RWPE2 (cell line): ENCODE measurements at places on chromosomes 7 and 10.

- no peak for DNase-seq
These were observed 110.6 kb downstream of the RAB11FIP2 start for GRCh38 chr10:117936141-117936540.

DNA sequence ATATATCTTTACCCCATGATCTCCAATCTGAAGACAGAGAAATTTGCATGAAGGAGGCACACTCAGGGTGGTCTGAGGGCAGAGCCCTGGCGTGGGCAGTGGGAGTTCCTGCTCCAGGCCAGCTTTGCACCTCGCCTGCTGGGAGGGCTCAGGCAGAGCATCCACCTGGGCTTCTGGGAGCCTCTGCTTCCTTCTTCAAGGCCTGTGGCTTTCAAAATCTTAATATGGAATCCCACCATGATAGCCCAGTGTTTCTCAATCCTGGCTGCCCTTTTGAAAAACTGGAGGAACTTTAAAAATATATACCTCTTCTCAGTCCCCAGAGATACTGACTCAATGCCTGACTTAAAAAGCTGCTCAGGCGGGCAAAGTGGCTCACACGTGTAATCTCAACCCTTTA is 36.7 kb upstream of the PSAP start:
- no peak for DNase-seq

DNA sequence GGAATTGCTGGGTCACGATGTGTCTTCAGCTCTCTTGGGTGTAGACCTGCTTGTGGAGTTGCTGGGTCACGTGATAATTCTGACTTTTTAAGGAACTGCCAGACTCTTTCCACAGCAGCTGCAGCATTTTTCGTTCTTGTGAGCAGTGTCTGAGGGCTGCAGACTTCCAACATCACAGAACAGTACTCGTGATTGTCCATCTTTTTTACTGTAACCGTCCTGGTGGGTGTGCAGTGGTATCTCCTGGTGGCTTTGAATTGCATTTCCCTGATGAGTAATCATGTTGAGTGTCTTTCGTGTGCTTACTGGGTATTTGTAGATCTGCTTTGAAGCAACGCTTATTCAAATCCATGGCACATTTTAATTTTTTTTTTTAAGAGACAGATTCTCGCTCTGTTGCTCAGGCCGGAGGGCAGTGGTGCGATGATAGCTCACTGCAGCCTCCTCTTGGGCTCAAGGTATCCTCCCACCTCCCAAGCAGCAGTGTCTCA is 22.7 kb downstream of the INPP5A start:
- DNase-seq = no peak

GRCh38 chr10:71270301-71271220 is 48.5 kb upstream of the SLC29A3 start:
- no peak for DNase-seq

DNA sequence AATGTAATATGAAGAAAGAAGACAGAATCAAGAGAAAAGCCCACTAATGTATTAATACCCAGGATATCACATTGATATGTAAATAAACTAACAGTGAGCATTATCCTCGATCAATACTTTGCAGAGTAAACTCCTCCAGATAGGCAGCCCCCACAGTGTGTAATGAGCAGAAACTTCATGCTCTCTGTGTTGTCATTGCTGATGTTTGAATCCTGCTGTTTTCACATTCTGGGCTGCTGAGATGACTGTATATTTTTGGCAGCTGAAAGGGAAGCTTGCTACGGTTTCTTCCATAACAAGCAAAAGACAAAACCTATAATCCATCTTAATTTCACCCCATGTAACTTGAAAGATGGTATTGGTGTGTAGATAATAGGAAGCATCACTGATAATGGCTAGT is 15.3 kb upstream of the THSD7A start:
- DNase-seq = no peak

- DNase-seq = no peak
These were observed 361.8 kb upstream of the ZMIZ1 start for GRCh38 chr10:78706726-78707540.

GRCh38 chr7:125526092-125526491 is 596.5 kb upstream of the POT1 start:
- no peak for DNase-seq

DNA sequence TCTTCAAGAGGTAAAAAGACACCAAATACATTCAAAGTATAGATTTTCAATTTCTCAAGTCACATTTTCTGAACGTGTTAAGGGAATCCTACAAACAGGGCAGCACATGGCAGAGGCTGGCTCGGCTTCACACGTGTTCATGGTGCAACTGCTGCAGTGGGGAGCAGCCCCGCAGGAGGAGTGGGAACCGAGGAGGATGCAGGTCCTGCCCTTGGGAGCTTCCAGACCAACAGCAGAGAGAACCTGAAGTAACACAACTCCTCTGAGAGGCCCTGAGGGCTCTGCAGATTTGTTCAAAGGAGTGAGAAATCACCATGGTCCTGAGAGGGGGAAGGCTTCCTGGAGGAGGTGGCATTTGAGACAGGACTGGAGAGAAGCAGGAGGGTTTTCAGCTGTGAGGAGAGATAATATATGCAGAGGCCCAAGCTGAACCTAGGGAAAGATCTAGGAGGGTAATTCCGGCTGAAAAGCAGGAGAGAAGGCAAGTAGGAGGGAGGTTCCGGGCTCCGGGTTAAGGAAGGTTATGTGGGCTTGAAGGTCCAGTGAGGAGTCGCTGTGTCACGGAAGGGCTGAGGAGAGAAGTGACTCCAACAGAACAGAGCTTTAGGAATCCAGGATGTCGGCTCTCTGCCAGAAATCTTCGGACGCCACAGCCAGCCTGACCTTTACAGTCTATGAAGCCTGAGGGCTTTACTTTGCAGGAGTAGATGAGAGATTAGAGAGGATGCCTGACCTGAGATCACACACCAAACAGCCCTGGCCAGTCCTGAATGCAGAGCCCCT is 77.5 kb downstream of the GPR26 start:
- no peak for DNase-seq

DNA sequence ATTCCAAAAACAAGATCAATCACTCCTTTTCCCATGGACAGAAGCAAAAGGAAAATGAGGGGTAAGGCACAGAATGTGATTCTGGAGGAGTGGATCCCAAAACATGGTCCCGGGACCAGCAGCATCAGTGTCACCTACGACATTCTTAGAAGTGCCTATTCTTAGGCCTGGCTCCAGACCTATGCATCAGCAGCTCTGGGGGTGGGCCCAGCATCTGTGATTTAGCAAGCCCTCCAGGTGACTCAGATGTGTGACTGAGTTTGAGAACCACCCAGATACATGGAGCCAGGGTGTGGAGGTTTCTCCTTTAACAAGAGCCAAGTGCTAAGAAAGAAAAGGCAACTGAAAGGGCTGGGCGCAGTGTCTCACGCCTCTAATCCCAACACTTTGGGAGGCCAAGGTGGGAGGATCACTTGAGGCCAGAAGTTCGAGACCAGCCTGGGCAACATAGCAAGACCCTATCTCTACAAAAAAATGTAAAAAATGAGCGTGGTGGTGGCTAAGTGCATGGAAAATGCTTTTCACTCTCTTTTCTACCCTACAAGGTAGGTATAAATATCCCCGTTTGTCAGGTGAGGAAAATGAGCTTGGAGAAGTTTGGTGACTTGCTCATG is 17.1 kb upstream of the ARPC1A start:
- DNase-seq = no peak

DNA sequence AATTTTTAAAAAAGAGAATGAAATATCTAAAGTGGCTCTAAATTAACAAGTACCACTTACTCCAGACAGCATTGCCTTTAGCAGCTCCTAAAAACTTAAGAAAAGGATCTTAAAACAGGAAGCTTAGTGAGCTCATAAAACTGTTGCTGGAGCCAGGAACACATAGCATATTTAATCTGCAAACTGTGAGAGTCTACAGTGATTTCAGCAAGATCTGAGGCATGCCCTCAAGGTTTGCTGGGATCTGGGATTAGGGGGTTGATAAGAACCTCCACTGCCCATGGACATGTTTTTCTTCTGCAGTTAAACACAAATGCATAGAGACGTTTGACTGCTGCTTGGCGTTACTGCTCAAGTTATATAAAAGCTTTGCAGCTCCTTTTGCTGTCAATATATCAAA is 3.8 kb downstream of the GLI3 start:
- no peak for DNase-seq

DNA sequence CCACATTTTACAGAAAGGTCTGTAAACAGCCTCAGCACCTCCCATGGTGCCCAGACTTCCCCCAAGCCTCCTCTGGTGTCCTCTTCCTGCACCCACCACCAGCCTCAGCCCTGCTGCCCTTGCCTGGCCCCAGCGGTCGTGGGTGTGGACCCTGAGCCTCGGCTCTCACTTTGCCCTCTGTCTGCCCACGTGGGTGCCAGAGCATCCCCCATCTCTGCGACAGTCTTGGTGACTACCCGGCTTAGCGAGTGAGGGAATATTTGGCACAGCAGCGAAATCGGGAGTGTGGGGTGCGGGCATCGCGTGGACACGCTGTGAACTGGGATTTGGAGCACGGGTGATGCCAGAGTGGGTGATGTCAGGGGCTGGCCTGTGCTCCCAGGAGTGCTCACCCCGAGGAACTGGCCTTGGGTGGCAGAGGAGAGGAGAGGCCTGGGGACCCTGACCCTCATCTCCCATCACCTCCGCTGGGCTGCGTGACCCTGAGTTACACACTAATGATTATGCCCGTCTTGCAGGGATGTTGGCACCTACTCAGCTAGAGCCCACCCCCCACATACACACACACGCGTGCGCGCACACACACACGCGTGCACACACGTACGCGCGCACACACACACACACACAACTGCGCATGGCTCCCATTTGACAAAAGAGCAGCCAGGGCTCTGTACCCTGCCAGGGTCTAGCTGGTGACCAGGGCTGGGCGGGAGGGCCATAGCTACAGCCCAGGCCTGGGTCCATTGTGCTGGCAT is 8.7 kb downstream of the ELFN1 start:
- DNase-seq = no peak
